ENCODE measurements at places on chromosomes 1 and 21.

- peak; percentile 72 for DNase-seq
Observed at GRCh38 chr1:180927841-180928240, 15.1 kb downstream of the KIAA1614 start.

DNA sequence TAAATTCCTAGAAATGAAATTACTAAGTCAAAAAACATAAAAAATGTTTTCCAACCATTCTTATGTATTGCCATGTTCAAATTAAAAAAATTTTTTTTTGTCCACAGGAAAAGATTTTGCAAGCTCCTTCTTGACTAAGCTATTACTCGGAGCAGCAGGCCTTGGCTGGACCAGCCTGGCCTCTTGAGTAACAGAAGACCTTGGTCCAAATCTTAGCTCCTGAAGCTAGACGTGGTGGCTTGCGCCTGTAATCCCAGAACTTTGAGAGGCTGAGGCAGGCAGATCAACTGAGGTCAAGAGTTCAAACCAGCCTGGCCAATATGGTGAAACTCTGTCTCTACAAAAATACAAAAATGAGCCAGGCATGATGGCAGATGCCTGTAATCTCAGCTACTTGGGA, 77.6 kb downstream of the CLSTN1 start:
- no peak for DNase-seq

DNA sequence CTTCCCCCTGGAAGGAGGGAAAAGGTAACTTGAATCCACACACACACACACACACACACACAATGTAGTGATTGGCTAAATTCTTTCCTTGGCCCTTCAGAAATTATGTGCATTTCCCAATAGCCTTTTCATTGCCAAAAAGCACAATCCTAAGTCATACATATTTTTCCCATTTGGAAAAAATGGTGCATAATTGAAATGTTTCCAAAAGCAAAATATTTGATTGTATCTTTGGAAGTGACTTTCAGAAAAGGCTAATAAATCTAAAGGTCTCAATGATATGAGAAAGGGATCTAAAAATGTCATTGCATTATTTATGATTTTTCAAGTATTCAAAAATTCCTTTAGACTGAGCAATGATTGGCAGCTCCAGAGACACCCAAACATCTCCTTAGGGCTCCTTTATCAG, 43.5 kb upstream of the NEK7 start:
- no peak for DNase-seq

GRCh38 chr1:218481116-218481775, 136.1 kb downstream of the TGFB2 start:
- DNase-seq: no peak

GRCh38 chr21:26884436-26884835, 39.2 kb upstream of the ADAMTS1 start:
- no peak for DNase-seq

- no peak for DNase-seq
Observed at GRCh38 chr1:159239551-159240220, 35.0 kb downstream of the ACKR1 start.

GRCh38 chr1:181676269-181676668, 193.0 kb downstream of the CACNA1E start:
- peak; percentile 30 for DNase-seq

DNA sequence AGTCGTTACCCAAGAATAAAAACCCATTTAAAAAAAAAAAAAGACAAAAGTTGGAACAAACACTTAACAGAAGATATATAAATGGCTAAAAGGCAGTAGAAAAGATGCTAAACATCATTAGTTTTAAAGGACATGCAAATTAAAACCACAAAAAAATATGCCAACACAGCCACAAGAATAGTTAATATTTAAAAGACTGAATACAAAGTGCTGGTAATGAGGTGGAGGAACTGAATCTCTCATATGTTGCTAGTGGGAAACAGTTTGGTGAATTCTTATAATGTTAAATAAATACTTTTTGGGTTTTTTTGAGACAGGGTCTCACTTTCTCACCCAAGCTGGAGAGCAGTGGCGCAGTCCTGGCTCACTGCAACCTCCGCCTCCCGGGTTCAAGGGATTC, 10.0 kb downstream of the LRRC40 start:
- DNase-seq: no peak

DNA sequence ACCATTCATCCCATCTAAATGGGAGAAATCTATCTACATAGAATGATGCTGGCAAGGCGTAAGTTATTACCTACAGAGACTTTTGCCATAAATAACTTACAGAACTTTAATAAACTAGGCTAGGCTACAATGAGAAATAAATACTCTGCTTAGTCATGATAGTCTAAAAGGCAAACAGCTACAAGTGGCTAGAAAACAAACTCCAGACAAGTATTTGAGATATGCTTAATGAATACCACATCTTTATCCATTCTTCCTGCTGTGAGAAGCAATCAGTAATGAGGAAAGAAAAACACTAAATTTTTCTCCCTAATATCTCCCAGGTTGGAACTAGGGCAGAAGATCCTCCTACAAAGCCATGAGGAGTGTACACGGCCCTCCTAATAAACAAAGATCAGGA, 187.0 kb upstream of the OLFM3 start:
- DNase-seq: no peak

- DNase-seq: no peak
Observed at GRCh38 chr1:1669468-1670440, 10.9 kb upstream of the CDK11B start.

- DNase-seq: peak; percentile 27
Observed at GRCh38 chr1:30661311-30661710, 62.1 kb downstream of the MATN1 start.

GRCh38 chr1:182778862-182779261, 10.7 kb upstream of the NPL start:
- DNase-seq: no peak

GRCh38 chr1:40921981-40922677, 57.4 kb upstream of the CTPS1 start:
- no peak for DNase-seq

DNA sequence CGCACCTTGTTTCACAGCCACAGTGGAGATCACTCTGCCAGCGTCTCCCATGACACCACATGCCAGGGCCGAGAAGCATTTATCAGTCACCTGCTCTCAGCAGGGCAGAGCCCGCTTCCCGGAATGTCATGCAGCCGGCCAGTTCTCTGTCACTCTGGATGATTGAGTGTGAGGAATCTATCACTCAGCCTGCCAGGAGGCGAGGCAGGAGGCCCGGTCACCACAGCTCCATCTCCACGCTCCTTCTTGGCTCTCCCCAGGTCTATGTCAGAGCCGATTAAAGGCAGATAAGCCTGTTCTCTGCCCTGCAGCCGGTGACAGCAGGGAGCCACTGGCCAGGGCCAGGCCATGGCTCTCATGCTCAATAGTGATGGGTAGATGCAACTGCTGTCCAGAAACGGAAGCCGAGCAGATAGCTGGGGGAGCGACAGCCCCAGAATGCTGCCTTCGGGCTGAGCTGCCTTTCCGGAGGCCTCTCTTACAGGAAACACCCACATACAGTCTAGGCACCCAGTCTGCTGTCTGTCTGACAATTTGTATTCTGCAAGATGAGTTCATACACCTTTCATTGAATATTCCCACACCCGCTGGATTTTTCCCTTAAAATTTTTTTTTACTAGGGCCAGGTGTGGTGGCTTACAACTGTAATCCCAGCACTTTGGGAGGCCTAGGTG, 64.1 kb downstream of the ACTL8 start:
- no peak for DNase-seq

- DNase-seq: no peak
Observed at GRCh38 chr1:185966471-185966870, 232.3 kb downstream of the HMCN1 start.

- no peak for DNase-seq
Observed at GRCh38 chr21:41228492-41228891, 60.5 kb downstream of the BACE2 start.

DNA sequence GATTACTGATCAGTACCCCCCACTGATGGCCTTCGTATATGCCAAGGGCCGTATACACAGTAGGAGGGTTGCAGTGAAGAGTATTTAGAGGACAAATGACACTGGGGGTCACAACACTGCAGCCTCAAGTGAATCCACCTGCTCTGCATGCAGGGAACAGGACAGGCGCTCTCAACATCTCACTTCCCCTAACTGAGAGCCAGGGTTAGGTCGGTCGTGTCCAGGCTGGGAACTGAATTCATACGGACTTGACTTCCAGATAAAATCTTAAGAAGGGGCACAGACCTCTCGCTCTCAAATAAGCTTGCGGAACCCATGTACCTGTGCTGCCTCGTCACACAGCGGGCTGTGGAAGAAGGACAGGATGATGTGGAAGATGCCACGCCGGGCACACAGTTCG, 22.8 kb downstream of the MRAP start:
- DNase-seq: no peak

DNA sequence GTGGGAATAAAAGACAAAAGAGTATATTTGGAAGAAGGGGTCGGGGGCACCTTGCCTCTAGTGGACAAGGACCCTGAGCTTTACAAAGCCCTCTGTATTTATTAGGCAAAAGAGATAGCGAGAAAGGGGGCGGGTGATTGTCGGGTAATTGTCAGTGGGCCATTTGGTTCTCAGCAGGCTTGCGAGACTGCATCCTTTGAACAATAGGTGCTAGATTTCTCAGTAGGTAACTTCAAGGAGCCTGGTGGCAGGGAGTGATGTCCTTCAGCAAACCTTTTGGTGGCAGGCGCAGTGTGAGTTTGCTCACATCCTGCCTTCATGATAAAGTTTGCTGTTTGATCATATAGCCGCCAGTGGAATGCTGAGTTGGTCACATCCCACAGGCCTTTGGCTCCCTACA, 71.4 kb downstream of the AXDND1 start:
- DNase-seq: no peak

DNA sequence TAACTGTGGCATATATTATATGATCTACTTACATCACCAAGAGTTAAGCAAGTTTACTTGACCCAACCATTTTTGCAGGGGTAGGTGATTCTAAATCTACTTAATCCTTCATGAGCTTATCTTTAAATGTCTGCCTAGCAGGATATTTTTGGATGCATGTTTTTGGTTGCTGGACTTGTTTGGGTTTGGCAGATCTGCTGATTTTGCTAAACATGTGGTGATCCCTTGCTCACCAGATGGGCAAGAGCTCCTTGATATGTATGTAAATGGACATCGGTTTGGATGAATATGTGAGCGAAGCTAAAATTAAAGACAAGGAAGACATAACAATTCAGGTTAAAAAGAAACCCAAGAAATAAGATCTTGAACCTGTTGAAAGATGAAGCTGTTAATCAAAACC, 36.7 kb downstream of the FMN2 start:
- no peak for DNase-seq

DNA sequence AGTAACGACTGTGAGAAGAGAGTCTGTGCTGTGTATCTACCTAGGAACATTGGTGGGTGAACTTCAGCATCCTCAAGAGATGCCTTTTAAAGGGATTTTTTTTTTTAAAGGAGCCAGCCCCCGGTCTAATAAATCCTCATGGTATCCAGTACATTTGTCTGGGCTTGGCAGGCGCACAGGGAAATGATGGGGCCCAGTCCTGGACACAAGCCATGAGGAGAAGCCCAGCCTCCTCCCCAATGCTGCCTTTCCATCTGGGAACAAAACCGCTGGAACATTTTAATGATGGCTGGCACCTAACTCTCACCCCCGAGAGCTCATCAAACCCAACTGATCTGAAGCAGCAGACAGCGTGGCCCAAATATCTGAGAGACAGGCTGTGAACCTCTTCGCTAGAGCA, 64.2 kb downstream of the ACOT7 start:
- DNase-seq: peak; percentile 46

GRCh38 chr1:55210990-55211801, 4.0 kb downstream of the USP24 start:
- no peak for DNase-seq

DNA sequence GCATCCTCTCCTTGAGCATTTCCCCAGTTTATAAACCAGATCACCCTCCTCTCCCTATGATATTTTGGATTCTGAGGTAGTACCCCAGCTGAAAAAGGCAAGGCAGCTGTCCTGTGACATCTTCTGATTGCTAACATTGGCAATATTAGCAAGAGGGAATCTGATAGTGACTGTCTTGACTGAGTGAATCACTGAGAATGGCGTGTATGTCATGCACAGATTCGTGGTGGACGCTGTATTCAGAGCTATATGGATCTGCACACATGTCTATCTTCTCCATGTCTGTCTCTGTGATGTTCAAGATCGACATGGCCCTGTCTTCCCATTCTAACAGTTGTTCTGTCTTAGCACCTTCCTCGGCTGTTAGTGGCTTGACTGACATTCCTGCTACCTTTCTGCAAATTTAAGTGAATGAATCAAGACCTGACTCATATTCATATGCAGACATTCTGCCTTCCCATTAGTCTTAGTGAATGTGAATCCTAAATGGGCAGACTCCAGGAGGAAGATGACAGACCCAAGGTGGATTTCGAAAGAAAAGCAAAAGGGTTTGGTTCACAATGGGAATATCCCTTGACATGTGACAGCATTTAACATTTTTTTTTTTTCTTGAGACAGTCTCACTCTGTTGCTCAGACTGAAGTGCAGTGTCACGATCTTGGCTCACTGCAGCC, 97.7 kb downstream of the PGBD5 start:
- DNase-seq: no peak

GRCh38 chr1:26161415-26162219, 2.7 kb downstream of the FAM110D start:
- peak; percentile 64 for DNase-seq

GRCh38 chr1:223717695-223718363, 5.5 kb downstream of the CAPN2 start:
- DNase-seq: no peak
